ENCODE measurements at places on chromosomes 6 and 20.

DNA sequence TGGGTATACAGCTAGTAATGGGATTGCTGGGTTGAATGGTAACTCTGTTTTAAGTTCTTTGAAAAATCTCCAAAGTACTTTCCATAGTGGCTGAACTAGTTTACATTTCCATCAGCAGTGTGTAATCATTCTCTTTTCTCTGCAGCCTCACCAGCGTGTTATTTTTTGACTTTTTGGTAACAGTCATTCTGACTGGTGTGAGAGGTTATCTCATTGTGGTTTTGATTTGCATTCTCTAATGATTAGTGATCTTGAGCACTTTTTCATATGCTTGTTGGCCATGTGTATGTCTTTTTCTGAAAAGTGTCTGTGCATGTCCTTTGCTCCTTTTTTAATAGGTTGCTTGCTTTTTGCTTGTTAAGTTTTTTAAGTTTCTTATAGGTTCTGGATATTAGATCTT is 194.2 kb upstream of the PHACTR1 start:
- no peak for DNase-seq

DNA sequence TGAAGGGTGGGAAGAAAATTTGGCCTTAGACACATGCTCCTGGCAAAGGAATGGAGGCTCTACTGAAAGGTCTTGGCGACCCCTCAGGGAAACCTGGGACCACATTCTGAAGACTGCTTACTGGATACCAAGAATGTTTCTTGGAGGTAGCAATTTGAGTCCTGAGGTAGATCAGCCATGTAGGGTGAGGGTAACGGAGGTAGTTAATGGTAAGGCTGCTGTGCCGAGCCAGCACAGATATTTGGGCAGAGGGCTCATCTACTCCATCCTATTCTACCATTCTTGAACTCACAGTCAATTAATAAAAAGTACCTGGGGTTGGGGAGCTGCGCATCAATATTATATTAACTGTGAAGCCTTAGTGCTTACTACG is 401 bp upstream of the PHF3 start:
- no peak for DNase-seq

DNA sequence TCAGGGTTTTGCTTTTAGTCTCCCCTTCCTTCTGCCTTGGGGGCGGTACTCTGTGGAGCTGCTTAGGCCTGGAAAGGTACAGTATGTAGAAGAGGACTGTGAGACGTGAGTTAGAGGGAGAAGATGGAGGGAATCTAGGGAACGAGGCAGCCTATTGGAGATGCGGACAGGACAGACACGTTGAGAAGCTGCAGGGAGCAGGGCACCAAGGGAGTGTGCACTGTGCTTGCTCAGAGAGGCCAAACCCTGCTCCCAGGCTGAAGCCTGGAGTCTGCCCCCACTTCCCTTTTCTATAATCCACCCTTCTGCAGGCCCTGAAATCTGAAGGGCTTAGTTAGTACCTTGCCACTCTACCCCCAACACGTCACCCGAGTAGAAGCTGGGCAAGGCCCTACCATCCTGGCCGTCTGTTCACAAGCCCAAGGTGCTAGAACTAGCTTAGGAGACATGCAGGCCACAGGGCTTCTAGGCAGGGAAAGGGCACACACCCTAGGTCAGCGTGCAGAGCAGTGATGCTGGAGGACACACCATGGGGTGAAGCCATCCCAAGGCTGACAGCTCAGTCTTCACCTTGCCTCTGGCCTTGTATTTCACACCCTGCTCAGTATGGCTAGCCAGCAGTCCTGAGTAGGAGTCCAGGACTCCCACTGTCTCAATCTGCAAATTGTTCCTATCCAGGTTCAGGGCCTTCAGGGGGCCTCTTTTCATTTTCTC is 6.9 kb downstream of the TP53INP2 start:
- DNase-seq: no peak

DNA sequence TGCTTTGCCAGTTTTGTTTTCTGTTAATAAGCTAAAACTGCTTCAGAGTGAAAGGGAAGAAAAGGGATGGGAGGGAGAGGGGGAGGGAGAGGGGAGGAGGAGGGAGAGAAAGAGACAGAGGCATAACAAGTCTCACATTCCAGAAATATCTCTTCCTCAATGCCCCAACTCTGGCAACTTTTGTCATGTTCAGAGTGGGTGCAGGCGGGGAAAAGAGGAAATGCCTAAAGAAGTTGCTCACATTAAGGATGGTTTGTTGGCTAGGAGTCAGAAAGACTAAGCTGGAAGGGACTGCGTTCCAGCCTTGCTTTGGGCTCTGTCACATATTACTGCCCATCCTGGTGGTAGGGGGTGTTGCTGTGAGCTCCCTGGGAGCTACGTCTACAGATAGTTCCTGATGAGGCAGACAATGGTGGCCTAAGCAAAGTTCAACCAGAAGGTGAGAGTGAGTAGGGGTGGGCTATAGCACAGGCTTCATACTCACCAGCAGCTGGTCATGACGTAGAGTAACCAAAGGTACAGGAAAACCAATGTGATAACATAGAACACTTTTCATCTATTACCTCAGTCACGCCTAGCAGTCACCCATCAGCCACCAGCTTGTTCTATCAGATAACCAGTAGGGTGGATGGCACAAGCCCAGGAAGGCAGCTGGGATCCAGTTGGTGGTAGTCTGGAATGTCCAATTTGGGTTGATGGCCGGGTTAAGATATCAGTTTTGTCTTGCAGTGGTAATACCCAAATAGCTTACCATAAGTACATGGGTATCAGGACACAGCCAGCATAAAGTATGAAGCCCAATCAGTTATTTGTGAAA is 2.1 kb downstream of the TSPYL4 start:
- no peak for DNase-seq

Measured in activated CD8-positive, alpha-beta memory T cell treated with anti-CD3 and anti-CD28 coated beads, Interleukin-2, amount 50 U/mL, for 48 hours (primary cell).